ENCODE measurements at places on chromosomes 13 and 19.

DNA sequence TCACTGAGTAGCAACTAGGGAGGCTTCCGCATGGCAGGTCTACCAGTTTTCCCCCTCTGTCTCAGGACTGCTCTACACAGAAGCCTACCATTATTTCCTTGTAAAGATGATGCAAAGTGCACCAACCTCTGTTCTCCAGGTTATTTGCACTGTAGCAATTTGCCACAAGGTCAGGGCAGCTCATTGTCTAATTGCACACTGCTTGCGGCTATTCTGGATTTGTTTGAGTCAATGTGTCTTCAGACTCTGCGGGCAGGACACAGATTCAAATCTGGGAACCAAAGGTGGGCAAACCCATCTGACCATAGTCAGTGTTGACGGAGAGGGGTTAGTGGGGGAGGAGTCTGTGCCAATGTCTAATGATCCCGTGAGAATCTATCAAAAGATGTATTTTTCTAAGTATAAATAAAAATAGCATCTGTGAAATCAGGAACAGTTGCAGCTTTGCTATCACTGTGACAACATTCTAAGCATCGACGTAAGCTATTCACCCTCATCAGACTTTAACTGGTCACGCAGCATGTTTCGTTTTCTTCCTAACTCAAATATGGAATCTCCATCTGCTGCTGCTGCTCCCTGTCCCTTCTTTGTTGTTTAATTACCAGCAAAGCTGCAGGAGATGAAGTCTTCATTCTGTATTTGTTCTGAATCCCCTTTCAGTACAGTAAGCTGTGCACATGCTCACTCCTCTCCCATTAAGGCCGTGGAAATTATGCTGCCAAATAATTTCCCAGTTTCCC lies 26.4 kb downstream of the CYSLTR2 start:
- no peak for DNase-seq

GRCh38 chr13:47598340-47598911 lies 402.6 kb downstream of the SUCLA2 start:
- DNase-seq, result no peak

GRCh38 chr19:12825254-12826131 lies 8.9 kb downstream of the RTBDN start:
- DNase-seq, result peak; percentile 25

DNA sequence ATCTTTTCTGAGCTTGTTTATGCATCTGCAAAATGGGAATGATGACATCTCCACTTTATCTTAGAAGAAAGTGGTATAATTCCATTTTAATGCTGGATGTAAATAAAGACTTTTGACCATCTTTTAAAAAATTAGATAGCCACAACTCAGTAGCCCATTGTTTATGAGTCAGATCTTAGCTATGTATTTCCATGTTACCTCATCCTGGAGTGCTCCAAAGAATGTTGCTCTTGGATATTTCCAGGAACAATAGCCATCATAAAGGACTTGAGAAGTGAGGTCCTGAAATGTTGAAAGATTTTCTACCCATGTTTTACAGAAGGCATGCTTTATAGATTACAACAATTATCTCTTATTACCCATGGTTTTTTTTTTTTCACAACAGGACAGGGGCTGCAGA lies 229.3 kb upstream of the EDNRB start:
- DNase-seq, result no peak

DNA sequence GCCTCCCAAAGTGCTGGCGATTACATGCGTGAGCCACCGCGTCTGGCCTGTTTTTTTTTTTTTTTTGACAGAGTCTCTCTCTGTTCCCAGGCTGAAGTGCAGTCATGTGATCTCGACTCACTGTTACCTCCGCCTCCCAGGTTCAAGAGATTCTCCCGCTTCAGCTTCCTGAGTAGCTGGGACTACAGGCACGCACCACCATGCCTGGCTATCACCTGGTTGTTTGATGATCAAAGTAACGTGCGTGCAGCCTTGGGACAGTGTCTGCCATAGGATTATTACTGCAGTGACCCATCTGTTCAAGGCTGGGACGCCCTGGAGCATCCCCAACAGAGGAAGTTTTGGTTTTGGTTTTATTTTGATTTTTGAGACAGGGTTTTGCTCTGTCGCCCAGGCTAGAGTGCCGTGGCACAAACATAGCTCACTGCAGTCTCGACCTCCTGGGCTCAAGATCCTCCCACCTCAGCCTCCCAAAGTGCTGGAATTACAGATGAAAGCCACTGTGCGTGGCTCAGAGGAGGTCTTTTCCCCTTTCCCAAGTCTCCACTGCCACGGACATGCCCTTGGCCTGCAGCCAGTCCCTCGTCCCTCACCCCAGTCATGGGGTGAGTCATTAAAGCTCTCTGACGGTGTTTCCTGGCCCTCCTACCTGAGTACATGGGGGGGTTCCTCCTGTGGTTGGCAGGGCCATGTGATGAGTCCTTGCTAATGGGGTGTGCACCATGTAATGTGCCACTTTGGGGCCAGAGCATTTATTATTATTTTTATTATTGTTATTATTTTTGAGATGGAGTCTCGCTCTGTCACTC lies 65.6 kb downstream of the IER2 start:
- peak; percentile 20 for DNase-seq

- no peak for DNase-seq
Measured at GRCh38 chr13:80361883-80362327, 21.0 kb upstream of the SPRY2 start.

Data from suppressor macrophage treated with lipopolysaccharide for 4 hours (primary cell).